ENCODE measurements at places on chromosomes 4 and X. TPM values are rescaled to one million over a fixed set of nuclear protein-coding genes. Genes with fewer than 3 reads are reported as not detected.

GRCh38 chr4:112747036-112747435 is 110.1 kb downstream of the LARP7 start:
- no peak for DNase-seq

DNA sequence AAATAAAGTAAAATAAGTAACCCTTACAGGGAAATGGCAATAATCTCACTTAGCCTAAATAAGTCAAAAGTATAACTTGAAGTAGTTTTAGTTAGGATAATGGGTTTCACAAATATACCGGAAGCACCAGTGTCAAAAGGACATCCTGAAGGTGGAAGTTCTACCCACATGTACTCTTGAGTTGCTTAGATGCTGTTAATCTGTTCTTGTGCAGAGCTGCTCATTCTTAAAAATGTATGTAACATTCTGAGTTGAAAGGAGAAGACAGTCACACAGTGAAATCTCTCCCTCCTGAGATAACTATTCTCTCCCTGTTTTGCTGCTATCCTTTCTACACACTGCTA is 11.2 kb upstream of the CCNG2 start:
- DNase-seq: no peak

DNA sequence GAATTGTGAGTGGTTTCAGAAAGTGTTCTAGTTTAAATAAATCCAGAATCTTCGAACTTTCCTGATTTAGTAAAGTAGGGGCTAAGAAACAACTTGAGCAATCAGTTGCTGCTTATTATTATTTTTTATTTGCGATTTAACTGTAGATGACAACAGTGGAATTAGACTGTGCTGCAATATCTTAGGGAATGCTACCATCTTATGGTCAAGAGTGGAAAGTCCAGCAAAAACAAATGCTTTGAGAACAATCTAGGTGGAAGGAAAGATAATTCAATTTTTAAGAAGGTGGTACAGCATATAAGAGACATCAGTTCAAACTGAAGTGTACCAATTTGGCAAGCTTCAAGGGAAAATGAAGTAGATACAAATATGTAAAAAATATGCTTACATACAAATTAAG is 73.3 kb downstream of the CYLC1 start:
- DNase-seq: no peak

DNA sequence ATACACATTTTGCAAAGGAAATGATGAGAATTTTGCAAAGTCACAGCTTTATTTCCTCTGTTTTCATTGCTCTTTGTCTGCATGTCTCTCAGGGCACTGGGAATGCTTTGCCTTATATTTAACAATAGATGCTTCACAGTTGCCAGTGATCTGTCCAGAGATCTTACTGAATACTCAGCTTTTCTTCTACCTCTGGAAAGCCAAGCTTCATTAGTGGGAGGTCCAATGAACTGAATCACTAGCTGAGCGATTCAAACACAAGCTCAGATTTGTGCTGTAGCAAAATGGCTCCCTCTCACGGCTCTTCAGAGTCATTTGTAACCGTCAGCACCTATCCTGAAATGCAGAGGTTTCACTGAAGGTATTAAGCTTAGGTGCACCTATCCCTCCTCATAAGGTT is 138.9 kb downstream of the DCLK2 start:
- no peak for DNase-seq

DNA sequence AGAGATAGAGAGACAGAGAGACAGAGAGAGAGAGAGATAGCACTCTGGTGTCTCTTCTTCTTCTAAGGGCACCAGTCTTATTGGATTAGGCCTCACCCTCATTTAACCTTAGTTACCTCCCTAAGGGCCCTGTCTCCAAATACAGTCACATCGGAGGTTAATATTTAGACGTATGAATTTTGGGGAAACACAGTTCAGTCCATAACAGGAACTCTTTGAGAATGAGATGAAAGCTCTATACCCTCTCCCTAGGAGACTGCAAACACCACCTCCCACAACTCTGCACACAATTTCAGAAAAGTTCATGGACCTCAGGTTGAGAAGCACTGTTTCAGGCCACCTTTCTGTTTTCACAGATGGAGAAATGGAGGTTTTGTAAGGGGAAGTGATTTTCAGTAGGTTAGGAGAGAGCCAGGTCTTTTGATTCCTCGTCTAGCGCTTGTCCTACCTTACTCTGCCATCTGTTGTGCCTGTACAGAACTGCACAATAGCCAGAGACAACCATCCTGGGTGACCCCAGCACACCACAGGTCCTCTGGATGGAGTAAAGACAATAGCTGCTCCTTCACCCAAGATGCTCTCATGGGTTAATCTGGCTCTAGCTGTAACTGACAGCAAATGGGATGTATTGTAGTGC is 16.9 kb upstream of the LOC101059915 start:
- DNase-seq: no peak

The HS3ST1 gene
- total RNA-seq: 0.51 TPM

DNA sequence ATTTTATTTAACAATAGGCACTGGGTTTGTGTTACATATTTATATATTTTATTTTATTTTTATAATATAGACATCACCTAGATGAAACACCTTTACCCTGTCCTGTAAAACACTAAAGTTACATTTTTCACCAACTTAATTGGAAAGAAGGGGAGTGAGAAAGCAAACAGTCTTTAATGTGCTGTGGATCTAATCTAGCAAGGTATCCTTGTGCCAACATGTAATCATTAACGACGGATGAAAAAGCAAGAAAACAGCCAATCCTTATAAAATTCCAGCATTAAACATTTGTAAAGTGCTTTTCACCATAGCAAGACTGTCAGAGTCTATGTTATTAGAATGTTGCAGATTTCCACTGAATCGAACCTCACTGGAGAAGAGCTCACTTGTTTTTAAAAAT is 92.7 kb downstream of the HHIP start:
- no peak for DNase-seq

GRCh38 chr4:87632469-87632868 is 17.6 kb upstream of the DMP1 start:
- DNase-seq: no peak

DNA sequence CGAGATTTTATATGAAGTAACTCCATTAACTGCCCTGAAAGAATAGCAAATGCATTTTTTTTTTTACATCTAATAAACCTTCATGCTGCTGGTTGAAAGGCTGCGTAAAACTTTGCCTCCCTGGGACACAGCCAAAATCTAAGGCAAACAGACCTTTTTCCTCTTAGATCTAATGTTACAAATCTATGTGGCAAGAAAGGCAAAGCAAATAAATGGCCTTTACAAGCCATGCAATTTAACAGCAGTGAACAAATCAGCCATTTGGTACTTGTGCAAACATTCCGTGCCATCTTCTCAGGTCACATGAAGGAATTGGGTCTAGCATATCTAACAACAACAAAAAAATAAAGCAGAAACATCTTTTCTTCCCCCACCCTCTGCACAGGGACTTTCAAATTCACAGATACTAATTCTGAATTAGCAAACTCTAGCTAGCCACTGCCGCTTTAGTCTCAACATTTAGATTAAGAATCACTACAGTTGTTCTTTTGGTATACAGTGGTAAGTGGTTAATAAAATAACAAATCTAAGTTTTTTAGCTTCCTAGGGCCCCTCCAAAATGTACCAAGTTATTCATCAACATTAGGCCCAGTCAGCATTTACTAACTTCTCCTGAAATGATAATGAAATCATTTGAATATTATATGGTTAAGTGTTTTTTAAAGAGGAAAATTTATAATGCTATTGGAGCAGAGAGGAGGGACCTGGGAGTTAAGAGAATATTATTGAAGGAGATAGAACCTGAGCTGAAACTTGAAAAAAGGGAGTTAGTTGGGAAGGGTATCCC is 593.8 kb downstream of the SMARCA1 start:
- no peak for DNase-seq

The TMEM154 gene
- total RNA-seq: 13.0 TPM

- DNase-seq: no peak
Observed at GRCh38 chr4:99404595-99405287, 30.4 kb downstream of the ADH7 start.

The EVC2 gene
- 0.32 TPM for total RNA-seq

DNA sequence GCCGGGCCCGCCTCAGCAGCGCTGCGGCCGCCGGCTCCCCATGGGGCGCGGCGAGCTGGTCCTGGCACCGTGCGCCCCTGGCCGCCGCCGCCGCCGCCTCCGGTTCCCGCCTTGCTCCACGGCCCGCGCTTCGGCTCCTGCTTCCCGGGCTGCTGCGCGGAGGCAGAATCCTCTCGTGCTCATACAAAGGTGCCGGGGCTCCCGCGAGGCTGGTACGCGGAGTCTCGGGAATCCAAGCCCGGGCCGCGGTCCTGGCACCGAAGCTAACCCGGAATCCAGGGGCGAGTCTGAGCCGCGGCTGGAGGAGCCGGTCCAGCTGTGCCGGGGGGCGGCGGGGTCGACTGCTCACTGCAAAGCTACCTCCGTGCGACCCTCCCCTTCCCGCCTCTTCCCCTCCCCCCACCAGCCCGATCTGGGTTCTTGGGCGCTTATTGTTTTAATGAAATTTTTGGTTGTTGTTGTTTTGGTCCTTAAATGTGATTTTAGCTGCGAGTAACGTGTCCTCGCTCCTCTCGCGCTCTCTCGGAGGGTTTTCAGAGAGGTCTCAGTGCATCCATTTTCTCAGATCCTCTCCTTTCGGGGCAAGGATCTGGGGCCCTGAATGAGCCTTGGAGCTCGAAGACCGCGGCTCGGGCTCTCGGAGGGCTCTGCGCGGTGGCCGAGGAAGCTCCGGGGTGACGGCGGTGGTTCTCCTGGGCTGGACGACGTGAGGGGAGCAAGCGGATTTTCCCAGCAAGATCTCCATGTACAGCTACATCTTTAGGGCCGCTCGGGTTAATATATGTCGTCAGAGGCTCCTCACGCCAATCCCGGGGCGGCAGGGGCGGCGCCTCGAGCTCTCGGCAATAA is at the start of gene HAND2:
Gene HAND2 (minus strand): TSS at position 753 of the 849 bp plus-strand sequence. CDS start 940 bp downstream, outside the sequence.
- no peak for DNase-seq

DNA sequence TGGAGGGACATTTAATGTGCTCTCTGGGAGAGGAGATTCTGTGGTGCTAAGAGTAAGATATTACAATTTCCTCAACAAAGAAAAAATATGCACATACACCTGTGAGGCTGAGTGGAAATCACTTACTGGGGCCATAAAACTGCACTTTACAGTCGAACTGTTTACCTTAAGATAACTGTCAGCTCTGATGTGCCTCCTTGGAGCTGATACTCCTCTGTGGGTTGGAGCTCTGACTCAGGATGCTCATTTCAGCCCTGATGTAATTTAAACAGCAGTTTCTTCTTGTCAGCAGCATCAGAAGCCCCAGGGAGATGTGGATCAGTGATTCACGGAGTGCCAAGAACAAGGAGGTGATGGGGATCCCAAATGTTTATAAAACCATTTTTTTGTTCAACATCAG is 241.9 kb upstream of the SFRP2 start:
- no peak for DNase-seq

The CACNA1F gene
- 0.05 TPM for total RNA-seq

DNA sequence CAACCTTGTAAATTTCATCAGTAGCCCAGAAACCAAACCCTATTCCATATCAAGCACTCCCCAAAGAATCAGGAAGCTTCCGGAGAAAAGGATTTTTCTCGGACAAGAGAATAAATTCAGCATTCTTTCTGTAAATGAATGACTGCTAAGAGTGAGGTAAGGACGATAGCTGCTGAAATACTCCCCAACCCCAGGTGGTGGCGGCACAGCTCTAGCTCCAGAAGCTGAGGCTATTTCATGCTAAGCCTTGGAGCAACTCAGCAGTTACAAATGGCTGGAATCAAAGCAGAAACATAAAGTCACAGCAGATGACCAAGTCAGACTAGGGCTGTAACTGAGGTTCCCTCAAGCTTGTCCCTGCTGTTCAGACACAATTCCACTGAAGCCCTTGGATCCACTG is 13.9 kb upstream of the PCDH19 start:
- DNase-seq: no peak

The UGT2B10 gene
- total RNA-seq: not detected

DNA sequence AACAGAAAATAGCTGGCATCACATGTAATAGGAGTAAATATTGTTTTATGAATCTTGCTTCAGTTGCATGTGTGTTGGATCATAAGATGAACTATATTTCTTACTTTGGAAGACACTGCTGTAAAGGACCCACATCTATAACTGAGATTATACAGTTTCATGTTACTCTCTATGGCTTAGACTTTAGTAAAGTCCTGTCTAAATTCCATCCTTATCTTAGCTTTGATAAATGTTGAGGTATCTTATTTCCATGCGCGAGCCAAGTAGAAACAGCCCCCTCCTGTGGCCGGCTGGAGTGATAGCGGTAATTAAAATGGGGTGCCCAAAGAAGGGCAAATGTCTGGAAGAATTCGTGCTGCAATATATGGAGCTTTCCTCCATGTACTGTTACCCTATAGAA is 43.0 kb downstream of the CCDC158 start:
- no peak for DNase-seq

DNA sequence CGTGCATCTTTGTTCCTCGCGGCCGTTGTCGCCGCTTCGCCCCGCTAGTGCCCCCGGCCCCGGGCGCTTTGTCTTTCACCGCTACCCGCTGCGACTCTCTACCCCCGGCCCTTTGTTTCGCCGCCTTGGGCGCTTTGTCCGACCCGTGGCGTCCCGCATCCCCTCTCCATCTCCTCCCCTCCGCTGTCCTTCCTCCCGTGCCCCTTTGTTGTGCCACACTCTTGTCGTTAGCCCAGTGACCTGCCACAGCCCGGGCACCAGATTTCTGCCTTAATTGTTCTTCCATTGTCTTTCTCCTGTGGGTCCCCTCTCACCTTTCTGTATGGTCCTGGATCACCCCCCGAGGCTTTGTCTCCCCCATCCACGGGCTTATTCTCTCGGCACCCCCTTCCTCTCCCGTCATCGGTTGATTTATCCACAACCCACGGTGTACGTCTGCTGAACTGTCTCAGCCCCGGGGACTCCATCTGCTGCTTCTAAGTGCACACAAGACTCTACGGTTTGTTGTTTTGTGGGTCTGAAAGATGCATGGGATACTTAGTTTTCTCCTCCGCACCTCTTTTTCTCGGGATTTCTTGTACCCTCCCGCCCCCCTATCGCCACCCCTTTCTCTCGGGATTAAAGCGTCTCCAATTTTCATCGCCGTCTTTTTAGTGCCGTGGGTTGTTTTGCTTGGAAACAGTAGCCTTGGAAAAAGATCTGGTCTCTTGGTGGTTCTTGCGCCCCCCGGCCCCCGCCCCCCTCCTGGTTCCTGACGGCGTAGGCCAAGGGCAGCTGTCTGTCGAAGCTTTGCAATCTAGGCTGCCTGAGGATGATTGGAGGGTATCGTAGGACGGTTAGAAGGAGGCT is 783 bp downstream of the RBPJ start:
- peak; percentile 22 for DNase-seq
